Left renal cortex interstitium (tissue), 4 donors: ENCODE measurements at places on chromosomes 2 and 18. TPM values are rescaled to one million over a fixed set of nuclear protein-coding genes. Genes with fewer than 3 reads are reported as not detected.

Gene TEKT4
- polyA plus RNA-seq, result 0.16 TPM

Gene LOXHD1
- polyA plus RNA-seq, result 0.79 TPM

Gene MAB21L4
- polyA plus RNA-seq, result 1.8 TPM

Gene ICOS
- polyA plus RNA-seq, result not detected

Gene FRZB
- polyA plus RNA-seq, result 15.7 TPM

Gene RELCH
- polyA plus RNA-seq, result 26.7 TPM

Gene KRCC1
- 55.8 TPM for polyA plus RNA-seq

Gene SLC8A1
- 77.2 TPM for polyA plus RNA-seq

Gene GAREM1
- 30.9 TPM for polyA plus RNA-seq

Gene THOC1
- polyA plus RNA-seq, result 137 TPM

Gene CAPN14
- not detected for polyA plus RNA-seq

Gene RBM44
- 0.38 TPM for polyA plus RNA-seq

Gene TDRD15
- polyA plus RNA-seq, result 0.04 TPM

Gene ANKRD30B
- polyA plus RNA-seq, result 0.17 TPM

Gene SLC9A2
- 6.8 TPM for polyA plus RNA-seq

Gene TEX44
- not detected for polyA plus RNA-seq

Gene ALK
- polyA plus RNA-seq, result 0.68 TPM

Gene CDH20
- 3.8 TPM for polyA plus RNA-seq

Gene IL1RN
- polyA plus RNA-seq, result 0.83 TPM

Gene GEN1
- 19.4 TPM for polyA plus RNA-seq

Gene BMP10
- not detected for polyA plus RNA-seq

Gene CDC42EP3
- polyA plus RNA-seq, result 64.8 TPM

Gene CROCC2
- 0.09 TPM for polyA plus RNA-seq

Gene ARHGEF4
- 7.5 TPM for polyA plus RNA-seq

Gene NT5C1B
- polyA plus RNA-seq, result 1.2 TPM

Gene IMP4
- polyA plus RNA-seq, result 32.9 TPM

Gene REG1A
- not detected for polyA plus RNA-seq

Gene CHRND
- 0.31 TPM for polyA plus RNA-seq

Gene PDCD1
- polyA plus RNA-seq, result 0.33 TPM

Gene SERPINB5
- not detected for polyA plus RNA-seq

Gene RNF125
- 3.3 TPM for polyA plus RNA-seq

Gene DES
- polyA plus RNA-seq, result 9.3 TPM

Gene POTEC
- polyA plus RNA-seq, result 0.07 TPM

Gene CD207
- 0.08 TPM for polyA plus RNA-seq

Gene NEUROD1
- polyA plus RNA-seq, result not detected

Gene CHRNG
- polyA plus RNA-seq, result 2.0 TPM

Gene ZNF512
- polyA plus RNA-seq, result 73.6 TPM

Gene DRC1
- 3.8 TPM for polyA plus RNA-seq

Gene G6PC2
- polyA plus RNA-seq, result 0.13 TPM

Gene TOGARAM2
- polyA plus RNA-seq, result 0.75 TPM
